Heart left ventricle (tissue), 16 donors: ENCODE measurements at places on chromosomes 13 and 19. TPM values are rescaled to one million over a fixed set of nuclear protein-coding genes. Genes with fewer than 3 reads are reported as not detected.
A peak's percentile ranks its signal among the peaks of the same experiment; 100 is the strongest.

The ERICH4 gene
- not detected for total RNA-seq

The ESD gene
- total RNA-seq: 89.7 TPM

The DAZAP1 gene
- 56.0 TPM for total RNA-seq

GRCh38 chr19:8445488-8446001 is 770 bp downstream of the HNRNPM start:
- DNase-seq: peak; percentile 70
- H3K27me3 ChIP-seq: no peaks in the 10 kb centered on the region
- peaks cover 12% of the 10 kb centered on the region for H3K36me3 ChIP-seq
- H3K4me3 ChIP-seq: peak overlapping the region; percentile 100

DNA sequence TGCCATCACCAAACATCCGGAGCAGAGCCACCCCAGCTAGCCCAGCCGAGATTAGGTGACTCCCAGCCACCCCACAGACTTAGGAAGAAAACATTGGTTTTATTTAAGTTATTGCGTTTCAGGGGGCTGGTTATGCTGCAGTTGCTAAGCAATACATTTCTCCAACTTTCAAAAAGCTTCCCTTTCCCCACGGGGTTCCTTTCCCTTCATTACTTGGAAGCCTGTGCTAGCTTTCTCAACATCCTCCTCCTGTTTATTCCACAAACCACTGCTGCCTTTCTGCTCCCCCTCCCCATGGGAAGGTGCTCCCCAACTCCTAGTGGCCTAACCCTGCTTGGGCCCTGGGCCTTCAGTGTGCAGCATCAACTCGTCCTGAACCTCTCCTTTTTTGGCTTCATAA is 52.6 kb downstream of the CDADC1 start:
- H3K36me3 ChIP-seq: no peaks in the 10 kb centered on the region
- peaks cover 15% of the 10 kb centered on the region for H3K4me1 ChIP-seq
- no peak overlapping the region for H3K27ac ChIP-seq
- DNase-seq: no peak
- no peaks in the 10 kb centered on the region for H3K27me3 ChIP-seq

The FGF22 gene
- total RNA-seq: 0.16 TPM

DNA sequence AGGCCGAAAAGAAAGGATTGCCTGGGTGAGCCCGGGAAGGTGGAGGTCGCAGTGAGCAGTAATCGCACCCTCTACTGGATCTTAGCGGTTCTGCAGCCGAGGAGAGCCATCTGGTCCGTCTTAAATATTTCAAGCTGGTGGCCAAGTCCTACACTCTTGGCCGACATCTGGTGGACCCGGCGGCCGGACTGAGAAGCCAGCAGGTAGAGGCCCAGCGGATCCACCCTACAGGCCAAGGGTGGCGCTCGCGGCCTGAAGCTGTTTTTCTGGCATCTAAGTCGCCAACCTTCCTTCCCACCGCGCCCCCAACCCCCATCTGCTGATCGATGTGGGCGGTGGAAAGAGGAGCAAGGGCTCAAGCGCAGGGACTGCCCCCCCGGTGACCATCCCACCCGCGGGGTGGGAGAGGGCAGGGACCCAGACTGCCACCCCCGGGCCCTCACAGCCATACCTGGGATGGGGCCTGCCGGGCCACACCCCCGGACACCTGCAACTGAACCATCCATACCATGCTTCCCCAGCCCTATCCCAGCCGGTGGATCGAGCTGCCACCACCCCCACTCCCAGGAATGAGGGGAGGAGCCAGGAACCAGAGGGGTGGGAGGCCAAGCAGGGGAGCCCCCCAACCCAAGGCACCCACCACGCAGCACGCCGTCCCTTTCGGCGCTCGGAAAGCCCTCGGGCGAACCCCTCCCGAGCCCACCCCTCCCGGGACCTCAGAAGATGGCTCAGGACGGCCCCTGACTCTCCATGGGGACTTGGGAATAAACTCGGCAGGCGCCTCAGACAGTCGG is 46.3 kb upstream of the ZNF730 start:
- H3K4me1 ChIP-seq: peaks cover 10% of the 10 kb centered on the region
- peak overlapping the region; percentile 56 for H3K4me3 ChIP-seq
- H3K27ac ChIP-seq: no peak overlapping the region

The ZNF223 gene
- 4.9 TPM for total RNA-seq

The CEACAM5 gene
- total RNA-seq: not detected

DNA sequence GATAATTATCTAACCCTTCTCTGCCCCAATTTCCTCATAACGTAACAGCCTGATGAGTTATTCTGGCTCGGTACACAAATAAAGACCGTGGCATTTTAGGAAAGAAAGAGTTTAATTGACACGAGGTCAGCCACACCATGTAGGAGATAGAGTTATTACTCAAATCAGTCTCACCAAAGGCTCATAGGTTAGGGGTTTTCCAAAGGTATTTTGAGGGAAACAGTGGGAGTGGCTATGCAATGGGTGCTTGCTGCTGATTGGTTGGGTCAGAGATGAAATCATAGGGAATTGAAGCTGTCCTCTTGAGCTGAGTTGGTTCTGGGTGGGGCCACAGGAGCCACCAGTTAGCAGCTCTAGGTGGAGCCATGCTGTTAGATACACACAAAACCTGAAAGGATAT is 137.5 kb downstream of the FREM2 start:
- no peaks in the 10 kb centered on the region for H3K27me3 ChIP-seq
- no peak for DNase-seq
- H3K36me3 ChIP-seq: no peaks in the 10 kb centered on the region
- H3K4me3 ChIP-seq: no peak overlapping the region
- no peaks in the 10 kb centered on the region for H3K4me1 ChIP-seq
- H3K27ac ChIP-seq: no peak overlapping the region

The PEX11G gene
- 0.93 TPM for total RNA-seq

GRCh38 chr13:24181991-24182702 is 21.6 kb downstream of the SPATA13 start:
- no peaks in the 10 kb centered on the region for H3K27me3 ChIP-seq
- no peaks in the 10 kb centered on the region for H3K4me1 ChIP-seq
- H3K4me3 ChIP-seq: no peak overlapping the region
- no peak for DNase-seq
- no peaks in the 10 kb centered on the region for H3K36me3 ChIP-seq

DNA sequence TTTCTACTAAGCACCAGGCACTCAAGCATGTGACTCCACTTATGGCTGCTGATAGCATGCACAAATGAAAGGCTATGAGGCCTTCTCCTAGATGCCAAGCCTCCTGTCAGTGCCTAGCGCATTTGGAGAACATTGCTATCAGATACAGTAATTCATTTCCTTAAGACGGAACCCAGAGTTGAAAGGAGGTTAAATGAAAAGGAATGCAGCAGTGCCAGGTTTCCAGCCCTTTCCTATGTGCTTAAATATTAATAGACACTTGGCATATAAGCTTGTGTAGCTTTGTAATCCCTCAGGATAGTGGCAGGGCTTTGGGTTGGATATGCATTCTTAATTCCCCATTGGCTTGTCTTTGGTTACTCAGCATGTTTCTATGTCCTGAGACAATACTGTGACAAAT is 140.1 kb upstream of the FRY start:
- DNase-seq: no peak
- peak overlapping the region; percentile 76 for H3K27ac ChIP-seq
- peaks cover 80% of the 10 kb centered on the region for H3K4me1 ChIP-seq
- H3K4me3 ChIP-seq: no peak overlapping the region
- H3K36me3 ChIP-seq: no peaks in the 10 kb centered on the region

GRCh38 chr13:62246581-62246980 is 830.9 kb upstream of the PCDH20 start:
- DNase-seq: no peak
- no peak overlapping the region for H3K4me3 ChIP-seq
- no peaks in the 10 kb centered on the region for H3K36me3 ChIP-seq

GRCh38 chr13:63696055-63696454 is 2280.4 kb upstream of the PCDH20 start:
- DNase-seq: no peak
- no peaks in the 10 kb centered on the region for H3K36me3 ChIP-seq
- H3K27me3 ChIP-seq: no peaks in the 10 kb centered on the region

The USPL1 gene
- total RNA-seq: 9.3 TPM

DNA sequence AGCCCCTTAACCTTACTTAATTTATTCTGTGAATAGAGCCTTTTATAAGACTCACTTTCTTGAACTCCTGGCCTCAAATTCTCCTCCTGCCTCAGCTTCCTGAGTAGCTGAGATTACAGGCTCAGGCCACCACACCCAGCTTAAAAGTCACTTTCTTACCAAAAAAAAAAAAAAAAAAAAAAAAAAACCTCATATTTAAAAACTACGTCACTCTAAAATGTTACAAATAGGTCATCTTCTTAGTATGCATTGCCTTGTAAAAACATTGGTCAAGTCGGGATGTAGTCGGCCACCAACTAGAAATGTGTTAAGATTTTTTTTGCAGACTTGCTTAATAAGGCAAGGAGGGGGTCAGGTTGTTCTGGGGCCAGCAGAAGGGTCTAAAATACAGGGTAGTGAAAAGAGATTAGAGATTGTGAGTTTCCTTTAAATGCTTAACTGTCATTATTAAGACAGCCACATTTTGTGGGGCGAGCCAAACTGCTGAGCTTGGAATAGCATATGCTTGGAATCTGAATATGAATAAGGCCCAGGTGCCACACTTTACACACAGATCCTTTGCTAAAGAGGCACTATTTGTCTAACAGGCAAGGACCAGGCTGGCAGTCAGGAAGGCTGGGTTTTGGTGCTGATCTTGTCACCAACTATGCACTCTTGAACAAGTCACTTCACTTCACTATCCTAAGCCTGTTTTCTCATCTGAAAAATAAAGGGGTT is 16.5 kb upstream of the IL17D start:
- H3K27ac ChIP-seq: no peak overlapping the region
- no peak for DNase-seq
- H3K36me3 ChIP-seq: peaks cover 24% of the 10 kb centered on the region

The TEX29 gene
- total RNA-seq: not detected

- H3K4me3 ChIP-seq: no peak overlapping the region
- H3K4me1 ChIP-seq: no peaks in the 10 kb centered on the region
- no peak for DNase-seq
- H3K27me3 ChIP-seq: no peaks in the 10 kb centered on the region
- H3K27ac ChIP-seq: no peak overlapping the region
These were observed 396.3 kb downstream of the LIG4 start for GRCh38 chr13:107819071-107819470.

DNA sequence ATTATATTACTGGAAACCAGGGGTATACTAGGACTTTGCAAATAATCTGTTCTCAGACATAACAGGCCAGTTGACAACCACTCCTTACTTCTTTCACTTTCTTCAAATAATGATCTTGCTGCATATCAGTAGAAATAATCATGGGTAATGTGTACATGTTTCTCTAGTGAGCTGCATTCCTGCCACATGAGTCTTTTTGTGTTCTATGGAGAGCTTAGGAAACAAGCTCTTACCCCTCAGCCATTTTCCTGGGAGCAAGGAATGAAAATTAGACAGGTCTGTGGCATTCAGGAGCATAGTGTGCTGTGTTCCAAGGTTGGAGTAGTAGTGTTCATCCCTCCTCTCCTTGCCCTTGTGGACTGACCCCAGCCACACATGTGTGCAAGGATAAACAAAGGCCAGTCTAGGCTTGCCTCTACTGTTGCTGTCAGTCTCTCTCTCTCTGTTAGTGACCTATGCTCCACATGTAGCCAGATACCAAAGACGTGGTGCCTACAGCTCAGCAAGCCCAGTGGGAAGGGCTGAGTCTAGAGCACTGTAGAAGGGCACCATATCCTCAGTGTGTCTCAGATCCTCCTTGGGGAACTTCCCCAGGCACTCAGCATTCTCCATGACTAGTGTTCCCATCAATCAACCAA is 11.5 kb upstream of the OXGR1 start:
- peaks cover 4% of the 10 kb centered on the region for H3K27me3 ChIP-seq
- no peaks in the 10 kb centered on the region for H3K4me1 ChIP-seq
- no peaks in the 10 kb centered on the region for H3K36me3 ChIP-seq
- no peak overlapping the region for H3K4me3 ChIP-seq

DNA sequence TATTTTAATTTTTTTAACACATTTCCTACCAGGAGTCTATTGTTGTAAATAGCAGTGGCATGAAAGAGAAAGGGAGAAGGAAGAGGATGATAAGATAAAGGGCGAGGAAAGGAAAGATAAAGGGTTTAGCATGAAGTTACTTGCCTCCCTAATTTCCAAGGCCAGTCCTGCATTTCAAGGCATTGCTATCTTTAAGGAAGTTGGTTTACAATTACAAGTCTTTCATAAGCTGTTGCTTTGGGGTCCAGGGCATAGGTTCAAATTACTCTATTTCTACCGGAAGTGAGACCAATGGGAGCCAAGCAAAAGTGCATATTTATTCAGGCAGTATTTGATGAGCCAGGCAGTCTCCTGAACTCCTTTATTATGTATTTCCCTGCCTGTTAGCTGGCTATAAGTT is 27.7 kb upstream of the UBL3 start:
- H3K4me3 ChIP-seq: no peak overlapping the region
- H3K36me3 ChIP-seq: no peaks in the 10 kb centered on the region
- H3K4me1 ChIP-seq: no peaks in the 10 kb centered on the region
- H3K27me3 ChIP-seq: no peaks in the 10 kb centered on the region
- DNase-seq: no peak
- H3K27ac ChIP-seq: no peak overlapping the region

DNA sequence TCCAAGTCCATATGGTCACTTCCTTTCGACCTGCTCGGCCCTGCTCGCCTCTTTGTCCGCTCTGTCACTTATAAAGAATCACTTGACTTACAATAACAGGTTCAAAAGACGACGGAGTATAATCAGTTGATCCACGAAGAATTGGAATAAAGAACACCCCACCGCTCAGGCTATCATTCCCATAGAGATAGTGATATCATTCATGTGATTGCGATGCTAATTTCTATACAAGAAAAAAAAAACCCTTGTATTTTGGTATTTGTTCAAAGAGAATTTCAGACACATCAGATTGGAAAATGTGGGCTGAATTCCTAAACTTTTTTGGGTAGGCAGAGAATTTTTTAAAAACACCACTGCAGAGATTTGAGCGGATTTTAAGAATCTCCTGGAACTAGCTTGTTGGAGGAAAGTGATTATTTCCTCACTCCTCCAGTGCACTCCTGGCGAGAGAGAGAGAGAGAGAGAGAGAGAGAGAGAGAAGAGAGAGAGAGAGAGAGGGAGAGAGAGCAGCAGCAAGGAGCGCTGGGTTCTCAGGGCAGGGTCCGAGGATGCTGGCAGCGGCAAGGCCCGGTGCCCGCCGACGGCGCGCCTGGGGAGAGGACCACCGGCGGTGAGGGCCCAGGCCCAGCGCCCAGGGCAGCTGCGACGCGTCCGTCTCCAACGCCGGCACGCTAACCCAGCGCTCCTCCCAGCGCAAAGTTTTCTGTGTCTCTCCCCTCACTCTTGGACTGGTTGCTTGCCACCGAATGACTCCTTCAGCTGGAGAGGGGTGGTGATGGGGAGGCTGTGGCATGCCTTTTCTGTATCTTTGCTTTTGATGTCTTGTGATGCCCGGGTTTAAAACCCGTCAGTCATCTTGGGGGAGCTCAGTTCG is 149.0 kb upstream of the ZNF536 start:
- DNase-seq: no peak
- no peak overlapping the region for H3K27ac ChIP-seq
- peaks cover 57% of the 10 kb centered on the region for H3K27me3 ChIP-seq
- peaks cover 13% of the 10 kb centered on the region for H3K4me1 ChIP-seq
- H3K36me3 ChIP-seq: no peaks in the 10 kb centered on the region
- H3K4me3 ChIP-seq: peak overlapping the region; percentile 19

DNA sequence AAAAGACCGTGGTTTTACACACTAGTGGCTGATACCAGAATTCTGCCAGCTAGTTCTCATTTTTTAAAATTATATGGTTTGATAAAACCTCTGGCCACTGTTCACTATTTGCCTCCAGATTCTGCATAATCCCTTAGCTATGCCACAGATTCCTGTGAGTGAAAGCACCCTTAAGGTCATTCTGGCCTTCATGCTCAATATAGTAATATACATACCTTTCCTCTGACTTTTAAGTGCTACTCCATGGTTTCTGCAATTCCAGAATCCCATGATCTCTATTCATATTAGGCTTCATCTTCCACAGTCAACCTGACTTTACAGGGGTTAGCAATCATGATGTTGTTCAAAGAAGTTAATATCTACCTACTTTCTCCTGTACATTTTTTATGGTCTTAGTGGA is 274.1 kb upstream of the EDNRB start:
- no peaks in the 10 kb centered on the region for H3K4me1 ChIP-seq
- H3K27ac ChIP-seq: no peak overlapping the region
- DNase-seq: no peak
- H3K36me3 ChIP-seq: no peaks in the 10 kb centered on the region
- H3K27me3 ChIP-seq: no peaks in the 10 kb centered on the region
